ENCODE measurements at places on chromosomes 16 and 17.

GRCh38 chr17:77437017-77437416 is 296.2 kb downstream of the SEC14L1 start:
- no peak for DNase-seq

GRCh38 chr16:78005881-78006280 is 16.5 kb upstream of the CLEC3A start:
- DNase-seq: no peak

DNA sequence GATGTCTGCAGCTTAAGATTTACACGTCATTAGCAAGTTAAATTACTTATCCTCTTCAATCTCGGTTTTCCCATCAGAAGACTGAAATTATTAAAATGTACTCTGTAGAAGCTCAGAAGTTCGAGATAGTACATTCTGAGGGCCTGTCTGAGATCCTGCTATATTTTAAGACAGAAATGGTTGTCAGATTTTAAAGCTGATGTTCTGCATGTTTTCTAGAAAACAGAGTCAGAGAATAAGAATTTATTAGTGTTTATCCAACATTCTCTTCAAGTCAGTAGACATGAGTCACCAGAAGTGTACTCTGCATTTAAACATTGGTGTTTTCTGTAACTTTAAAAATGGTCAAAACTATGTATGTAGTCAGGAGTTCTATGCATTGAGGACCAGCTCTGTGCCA is 155.2 kb upstream of the MYOCD start:
- DNase-seq: no peak

DNA sequence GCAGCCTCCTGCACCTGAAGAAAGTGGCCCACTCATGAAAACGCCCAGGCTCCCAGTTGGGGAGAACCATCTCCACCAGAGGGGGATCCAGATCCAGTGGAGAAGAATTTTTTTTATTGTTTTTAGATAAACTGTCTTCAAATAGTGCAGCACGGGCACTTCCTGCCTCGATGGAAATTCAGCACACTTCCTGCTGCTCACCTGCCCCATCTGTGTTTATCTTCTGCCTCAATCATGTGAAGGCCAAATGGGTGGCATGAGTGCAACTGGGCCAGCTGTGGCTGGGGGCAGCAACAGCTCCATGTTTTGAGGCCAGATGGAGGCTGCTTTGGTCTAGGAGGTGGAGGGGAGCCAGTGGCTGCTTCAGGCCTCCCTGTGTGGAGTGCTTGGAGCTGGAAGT is 75.9 kb upstream of the WSB1 start:
- no peak for DNase-seq

- no peak for DNase-seq
Measured at GRCh38 chr17:75683583-75683982, 16.4 kb downstream of the SAP30BP start.

DNA sequence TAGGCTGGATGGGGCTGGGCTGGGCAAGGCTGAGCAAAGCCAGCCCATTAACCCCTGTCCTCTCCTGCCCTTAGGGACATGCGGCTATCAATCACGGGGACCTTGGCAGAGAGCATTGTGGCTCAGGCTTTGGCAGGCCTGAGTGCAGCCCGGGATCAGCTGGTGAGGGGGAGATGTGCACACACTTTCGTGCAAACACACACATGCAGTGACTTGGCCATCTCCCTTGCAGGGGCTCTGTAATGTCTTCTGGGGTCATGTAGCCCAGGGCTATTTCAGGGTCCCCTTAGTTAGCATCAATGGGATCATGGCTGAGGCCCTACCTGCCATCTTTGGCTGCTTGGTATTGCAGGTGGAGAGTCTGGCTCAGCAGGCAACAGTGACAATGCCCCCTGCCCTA is 6.9 kb downstream of the CARMIL2 start:
- no peak for DNase-seq

DNA sequence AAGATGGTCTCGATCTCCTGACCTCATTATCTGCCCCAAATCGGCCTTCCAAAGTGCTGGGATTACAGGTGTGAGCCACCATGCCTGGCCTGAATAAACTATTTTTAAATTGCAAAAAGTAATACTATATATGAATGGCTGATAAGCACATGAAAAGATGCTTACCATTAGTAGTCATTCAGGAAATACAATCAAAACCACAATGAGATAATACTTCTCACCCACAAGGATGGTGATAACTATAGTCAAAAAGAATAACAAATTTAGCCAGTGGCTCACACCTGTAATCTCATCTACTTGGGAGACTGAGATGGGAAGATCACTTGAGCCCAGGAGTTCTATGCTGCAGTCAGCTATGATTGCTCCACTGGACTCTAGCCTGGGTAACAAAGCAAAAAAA is 2.4 kb upstream of the TACO1 start:
- no peak for DNase-seq

GRCh38 chr17:40417258-40417608 is 463 bp downstream of the TOP2A start:
- no peak for DNase-seq

DNA sequence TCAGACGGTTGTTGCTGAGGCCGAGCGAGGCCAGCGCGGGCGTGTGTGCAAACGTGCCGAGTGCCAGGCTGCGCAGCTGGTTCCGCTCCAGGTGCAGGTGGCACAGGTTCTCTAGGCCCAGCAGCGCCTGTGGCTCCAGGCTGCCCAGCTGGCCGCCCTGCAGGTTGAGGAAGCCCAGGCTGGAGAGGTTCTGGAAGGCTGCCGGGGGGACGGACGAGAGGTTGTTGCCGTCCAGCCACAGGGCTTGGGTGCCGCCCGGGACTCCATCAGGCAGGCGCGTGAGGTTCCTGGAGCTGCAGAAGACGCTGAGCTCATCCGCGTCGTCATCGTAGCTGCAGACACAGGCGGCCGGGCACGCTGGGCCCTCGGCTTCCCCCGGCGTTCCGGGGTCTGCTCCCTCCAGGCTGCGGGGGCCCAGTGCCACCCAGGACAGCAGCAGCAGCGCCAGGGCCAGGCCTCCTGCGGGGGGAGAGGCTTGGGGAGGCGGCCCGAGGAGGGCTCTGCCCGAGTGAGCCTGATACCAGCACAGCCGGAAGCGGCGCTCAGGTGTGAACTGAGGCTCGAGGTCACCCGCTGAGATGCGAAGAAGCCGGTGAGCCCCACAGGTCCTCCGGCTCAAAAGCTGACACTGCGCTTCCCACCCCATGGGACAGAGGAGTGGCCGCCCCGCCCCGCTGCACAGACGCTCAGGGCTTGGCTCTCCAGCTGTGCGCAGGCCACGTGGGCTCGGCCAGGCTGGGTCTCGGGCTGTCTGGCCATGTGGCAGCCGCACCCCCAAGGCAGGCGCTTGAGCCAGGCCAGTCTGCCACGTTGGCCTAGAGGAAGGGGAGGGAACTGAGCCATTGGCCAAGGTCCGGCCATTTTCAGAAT is 1.3 kb downstream of the IGFALS start:
- no peak for DNase-seq

GRCh38 chr16:23650674-23651416 is 9.6 kb downstream of the DCTN5 start:
- DNase-seq: no peak

DNA sequence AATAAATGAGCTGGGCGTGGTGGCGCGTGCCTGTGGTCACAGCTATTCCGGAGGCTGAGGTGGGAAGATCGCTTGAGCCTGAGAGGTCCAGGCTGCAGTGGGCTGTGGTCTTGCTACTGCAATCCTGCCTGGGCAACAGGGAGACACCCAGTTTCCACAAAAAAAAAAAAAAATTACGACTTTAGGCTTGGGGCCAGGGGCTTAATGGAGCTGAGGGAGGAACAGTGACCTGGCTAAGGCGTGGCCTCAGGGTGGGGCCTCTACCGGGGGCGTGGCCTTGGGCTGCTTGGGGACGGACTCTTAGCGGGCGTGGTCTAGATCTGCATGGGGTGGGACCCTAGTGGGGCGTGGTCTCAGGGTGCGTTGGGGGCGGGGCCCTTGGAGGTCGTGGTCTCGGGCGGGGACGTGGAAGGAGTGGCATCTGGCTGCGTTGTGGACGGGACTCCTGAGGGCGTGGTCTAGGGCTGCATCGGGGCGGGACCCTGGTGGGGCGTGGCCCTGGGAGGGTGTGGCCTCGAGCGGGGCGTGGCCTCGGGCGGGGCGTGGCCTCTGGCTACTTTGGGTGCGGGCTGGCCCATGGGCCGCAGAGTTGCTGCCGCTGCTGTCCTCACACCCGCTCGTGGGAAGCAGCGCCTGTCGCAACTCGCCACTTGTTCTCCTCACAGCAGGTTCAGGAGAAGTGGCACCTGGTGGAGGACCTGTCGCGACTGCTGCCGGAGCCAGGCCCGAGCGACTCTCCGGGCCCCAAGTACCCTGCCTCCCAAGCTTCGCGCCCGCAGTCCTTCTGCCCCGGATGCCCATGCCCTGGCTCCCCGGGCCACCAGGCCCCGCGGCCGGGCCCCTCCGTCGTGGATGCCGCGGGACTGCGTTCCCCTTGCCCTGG is 5.8 kb upstream of the C17orf99 start:
- peak; percentile 95 for DNase-seq

- no peak for DNase-seq
Measured at GRCh38 chr16:73037331-73037745, 10.6 kb downstream of the ZFHX3 start.

DNA sequence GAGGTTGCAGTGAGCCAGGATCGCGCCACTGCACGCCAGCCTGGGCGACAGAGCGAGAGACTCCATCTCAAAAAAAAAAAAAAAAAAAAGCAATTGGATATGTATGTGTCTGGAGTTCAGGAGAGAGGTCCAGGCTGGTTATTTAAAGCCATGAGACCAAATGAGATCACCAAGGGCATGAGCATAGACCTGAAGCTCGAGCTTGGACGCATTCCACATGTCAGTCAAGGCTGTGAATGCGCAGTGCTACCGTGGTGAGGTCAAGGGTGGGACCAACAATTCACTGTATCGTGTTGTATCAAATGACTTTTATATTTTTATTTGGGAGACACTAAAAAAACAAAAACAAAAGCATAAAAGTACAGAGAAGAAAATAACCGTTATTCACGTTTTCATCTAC is 29.1 kb upstream of the SPNS2 start:
- no peak for DNase-seq

- no peak for DNase-seq
Measured at GRCh38 chr17:15457723-15458094, 9.7 kb downstream of the CDRT4 start.

DNA sequence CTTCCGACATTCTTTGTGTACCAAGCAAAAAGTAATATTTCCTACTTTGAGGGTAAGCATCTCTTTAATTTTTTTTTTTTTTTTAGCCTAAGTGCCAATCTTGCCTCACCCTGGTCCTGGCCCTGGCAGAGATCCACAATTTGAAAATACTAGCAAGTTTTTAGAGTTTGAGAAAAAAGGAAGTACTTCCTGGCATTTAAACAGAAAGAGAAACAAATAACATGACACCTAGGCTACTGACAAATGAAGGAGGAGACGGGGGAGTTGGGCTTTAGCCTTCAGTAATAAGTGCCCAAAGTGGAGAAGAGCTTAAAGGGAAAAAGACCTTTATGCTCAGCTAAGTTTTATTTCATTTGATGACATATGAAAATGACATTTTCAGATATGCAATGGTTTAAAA is 92.8 kb downstream of the HS3ST3A1 start:
- DNase-seq: no peak

GRCh38 chr17:81961087-81961511 is at the start of gene NOTUM:
Gene NOTUM, minus strand, starts transcription at chr17:81961187. Its CDS starts 278 bp downstream, at chr17:81960909.
- DNase-seq: no peak

- no peak for DNase-seq
Measured at GRCh38 chr16:27515874-27516353, 33.8 kb downstream of the GTF3C1 start.

DNA sequence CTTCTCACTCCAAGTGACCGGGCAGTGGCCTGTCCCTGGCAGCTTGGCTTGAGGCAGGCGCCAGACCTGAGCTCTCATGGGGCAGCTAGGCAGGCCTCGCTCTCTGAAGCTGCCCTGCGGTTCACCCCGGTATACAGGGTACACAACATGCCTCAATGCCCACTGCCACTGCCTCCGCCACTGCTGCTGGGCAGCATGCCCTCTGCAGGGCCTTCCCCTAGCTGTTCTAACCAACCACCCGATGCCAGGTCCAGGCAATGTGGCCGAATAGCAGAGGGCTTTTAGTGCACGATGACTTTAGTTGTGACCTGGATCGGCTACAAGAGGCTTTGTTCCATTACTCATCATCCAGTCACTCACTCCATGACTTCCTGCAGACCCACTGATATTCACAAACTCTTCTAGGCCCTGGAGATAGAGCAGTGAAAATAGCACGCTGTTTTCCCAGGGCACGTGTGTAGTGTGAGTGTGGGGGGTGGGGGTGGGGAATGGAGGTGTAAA is 19.7 kb downstream of the CDC42EP4 start:
- DNase-seq: no peak

- no peak for DNase-seq
Measured at GRCh38 chr17:68849673-68850610, 105.2 kb downstream of the ABCA8 start.

- DNase-seq: no peak
Measured at GRCh38 chr17:8552577-8553320, 77.8 kb downstream of the MYH10 start.

DNA sequence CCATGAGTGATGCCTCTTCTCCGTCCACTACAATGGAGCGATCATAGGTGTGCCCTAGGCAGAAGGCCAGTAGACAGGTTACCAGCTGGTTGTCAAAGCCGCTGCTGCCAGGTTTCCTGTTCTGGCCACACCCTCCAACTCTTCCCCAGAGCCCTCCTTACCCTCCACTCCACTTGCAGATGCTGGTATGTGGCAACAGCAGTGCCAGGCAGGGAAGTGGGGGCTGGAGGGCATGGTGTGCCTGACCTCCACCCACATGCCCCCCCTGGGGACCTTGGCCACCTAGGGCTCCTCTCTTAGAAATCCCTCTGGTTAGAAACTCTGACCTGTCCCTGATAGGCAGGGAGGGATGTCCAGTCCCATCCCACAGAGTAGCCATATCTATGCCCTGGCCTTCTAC is 1.5 kb downstream of the RRAD start:
- DNase-seq: no peak

GRCh38 chr17:42819939-42820535 is 4.0 kb downstream of the BECN1 start:
- DNase-seq: no peak

- no peak for DNase-seq
Measured at GRCh38 chr17:63387656-63388340, 58.3 kb downstream of the CYB561 start.

GRCh38 chr17:6487251-6488007 is 43.2 kb downstream of the PIMREG start:
- DNase-seq: no peak
